Lung (tissue), 17 donors: ENCODE measurements at places on chromosomes 7 and 10. TPM values are rescaled to one million over a fixed set of nuclear protein-coding genes. Genes with fewer than 3 reads are reported as not detected.

GRCh38 chr10:103225939-103226338 lies 19.7 kb upstream of the RPEL1 start:
- DNase-seq, result no peak

DNA sequence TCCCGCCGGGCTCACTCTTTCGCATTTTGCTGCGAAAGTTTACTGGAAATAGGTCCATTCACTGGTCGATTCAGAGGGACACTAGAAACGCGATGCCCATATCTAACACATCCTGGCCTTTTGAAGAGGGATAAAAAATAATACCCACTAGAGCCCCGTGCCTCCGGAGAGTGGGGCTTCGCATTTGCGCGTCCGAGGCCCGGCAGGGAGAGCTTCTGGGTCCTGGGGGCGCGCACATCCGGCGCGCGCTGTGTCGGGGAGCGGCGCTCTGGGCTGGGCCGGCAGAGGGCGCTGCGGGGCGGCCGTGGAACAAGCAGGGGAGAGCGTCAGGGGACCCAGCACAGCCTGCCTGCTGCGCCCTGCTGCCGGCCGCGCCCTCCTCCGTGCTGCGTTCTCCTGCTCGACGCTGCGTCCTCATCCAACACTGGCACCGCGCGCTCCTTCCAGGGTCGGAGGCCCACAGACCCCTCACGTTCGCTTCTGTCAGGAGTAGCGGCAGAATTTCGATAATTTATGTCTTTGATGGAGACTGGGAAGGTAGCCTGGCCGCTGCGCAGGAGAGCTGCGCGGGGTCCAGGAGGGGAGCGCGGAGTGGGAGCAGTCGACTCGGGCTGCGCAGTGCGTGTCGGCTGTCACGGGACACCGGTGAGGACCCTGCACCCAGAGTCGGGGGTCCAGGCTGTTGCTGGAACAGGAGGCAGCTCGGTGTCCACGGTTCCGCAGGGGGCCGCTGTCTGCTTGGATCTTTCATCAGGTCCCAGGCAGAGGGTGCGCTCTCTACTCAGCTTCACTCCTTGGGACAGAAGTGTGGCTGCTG lies 41.5 kb upstream of the ZNF32 start:
- peak; percentile 93 for DNase-seq

GRCh38 chr10:115801992-115802391 lies 471.0 kb downstream of the GFRA1 start:
- DNase-seq, result no peak

DNA sequence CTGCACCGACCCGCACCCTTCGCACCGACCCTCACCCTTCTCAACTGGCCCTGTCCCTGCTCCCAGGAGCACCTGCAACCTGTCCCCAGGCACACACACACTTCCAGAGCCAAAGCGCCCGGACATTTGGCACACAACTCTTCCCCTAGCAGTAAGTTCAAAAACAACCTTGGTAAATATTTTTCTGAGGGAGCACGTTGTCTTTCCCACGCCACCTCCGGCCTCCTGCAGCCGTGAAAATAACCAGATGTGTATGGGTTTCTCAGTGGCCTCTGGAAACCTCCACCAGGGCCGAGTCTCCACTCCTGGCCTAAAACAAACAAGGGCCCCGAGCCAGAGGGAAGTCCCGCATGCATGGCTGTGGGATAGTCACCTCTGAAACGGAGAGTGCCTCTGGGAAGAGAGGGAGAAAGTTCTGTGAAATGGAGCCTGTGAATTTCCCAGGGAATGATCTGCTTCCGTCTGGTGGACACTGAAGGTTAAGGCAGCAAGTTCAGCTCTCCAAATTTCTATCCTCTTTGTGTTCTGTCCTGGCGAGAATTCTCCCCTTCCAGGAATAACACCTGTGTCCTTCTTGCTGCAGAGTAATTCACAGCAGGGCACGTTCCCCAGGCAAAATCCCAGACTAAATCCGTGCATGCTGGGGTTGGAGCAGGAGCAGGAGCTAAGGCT lies 15.8 kb downstream of the PODXL start:
- no peak for DNase-seq

DNA sequence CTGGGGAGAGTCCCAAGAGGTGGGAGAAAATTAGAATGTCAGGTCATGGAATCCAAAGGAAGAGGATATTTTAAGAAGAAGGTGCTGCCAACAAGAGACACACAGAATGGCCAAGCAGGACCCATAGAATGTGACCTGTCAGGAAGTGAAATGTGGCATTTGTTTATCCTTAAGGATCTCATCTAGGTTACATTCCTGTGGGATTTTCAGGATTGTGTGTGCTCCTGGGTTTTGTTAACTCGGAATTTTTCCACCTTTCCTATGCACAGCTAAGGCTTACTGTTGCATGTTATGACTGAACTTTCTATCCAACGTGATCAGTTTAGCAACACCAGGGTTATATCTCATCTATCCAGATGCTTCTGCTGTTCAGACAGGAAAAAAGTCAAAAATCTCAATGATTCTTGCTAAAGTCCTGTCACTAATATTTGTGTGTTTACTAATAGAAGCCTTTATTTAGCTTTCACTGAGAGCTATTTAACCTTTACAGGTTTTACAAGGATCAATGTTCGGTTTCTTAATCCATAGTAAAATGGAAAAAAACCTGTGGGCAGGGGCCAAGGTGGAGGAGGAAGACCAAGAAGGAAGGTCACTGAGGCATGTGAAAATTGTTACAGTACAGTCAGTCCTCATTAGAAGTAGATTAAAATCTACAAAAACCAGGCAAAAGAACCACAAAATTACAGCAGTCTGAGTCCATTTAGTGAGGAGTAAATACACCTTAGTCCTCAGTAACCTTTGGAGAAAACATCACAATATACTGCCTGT lies 437.8 kb upstream of the NPVF start:
- DNase-seq, result no peak

GRCh38 chr10:604716-605631 lies 84.5 kb downstream of the DIP2C start:
- DNase-seq, result no peak

The VIPR2 gene
- total RNA-seq, result 0.88 TPM
